ENCODE measurements at places on chromosomes 11 and 22.
A peak's percentile ranks its signal among the peaks of the same experiment; 100 is the strongest.

DNA sequence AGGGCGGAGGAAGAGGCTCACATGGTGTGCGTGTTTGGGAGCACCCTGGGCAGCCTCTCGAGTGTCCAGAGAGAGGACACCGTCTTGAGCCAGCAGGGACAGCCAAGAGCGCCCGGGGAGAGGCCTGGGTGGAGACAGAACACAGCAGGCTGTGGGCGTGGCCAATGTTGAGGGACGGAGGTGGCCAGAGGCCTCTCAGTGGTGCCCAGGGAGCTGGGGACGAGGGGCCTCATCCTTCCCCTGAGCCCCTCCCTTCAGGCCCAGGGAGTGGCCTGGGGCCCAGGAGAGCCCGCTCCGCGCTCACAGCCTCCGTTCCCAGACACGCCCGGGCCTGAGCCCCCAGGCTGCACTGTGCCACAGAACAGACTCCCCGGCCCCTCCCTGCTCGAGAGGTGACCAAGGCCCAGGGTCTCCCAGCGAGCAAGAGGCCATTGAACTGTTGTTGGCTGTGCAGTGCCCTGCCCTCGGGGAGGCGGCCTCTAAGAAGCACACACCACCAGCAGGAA is 48.4 kb downstream of the CDKN1C start:
- DNase-seq, result no peak

- no peak for DNase-seq
Observed at GRCh38 chr22:28477556-28477955, 202.1 kb downstream of the TTC28 start.

- DNase-seq, result no peak
Observed at GRCh38 chr11:73637012-73637411, 9.4 kb upstream of the PLEKHB1 start.

GRCh38 chr11:65078151-65078550 is 5.7 kb downstream of the CDCA5 start:
- peak; percentile 89 for DNase-seq

DNA sequence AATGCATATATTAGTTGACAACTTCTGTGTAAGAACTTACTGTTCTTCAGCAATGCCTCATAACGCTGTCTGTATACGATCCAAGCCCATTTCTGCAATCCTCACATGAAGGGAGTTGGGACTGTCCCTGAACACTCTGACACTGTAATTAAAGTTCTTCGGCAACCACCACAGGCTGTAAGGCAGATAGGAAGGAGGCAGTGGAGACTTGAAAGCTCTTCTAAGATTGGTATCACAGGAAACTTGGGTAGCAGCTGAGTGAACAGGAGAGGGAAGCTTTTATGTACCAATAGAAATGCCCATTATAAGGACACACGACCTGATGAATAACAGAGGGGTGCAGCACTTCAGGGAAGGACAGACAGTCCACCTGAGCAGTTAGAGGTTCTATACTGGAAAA is 12.0 kb upstream of the GAB2 start:
- no peak for DNase-seq

DNA sequence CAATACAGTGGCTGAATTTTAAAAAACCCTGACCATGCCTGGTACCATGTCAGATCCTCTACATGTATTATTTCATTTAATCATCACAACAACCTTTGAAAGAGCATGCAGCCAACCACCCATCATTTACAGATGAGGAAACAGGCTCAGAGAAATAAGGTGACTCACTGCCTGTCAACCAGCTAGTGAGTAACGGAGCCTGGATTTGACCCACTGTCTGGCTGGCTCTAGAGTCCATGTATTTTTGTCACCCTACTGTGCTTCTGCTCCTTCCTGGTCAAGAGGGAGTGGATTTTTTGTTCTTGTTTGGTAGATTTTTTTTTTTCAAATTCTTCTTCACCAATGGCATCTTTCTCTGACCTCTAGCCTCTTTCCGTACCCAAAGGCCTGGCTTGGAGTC is 77.4 kb downstream of the CWC15 start:
- no peak for DNase-seq

- DNase-seq, result no peak
Observed at GRCh38 chr11:119512369-119512768, 89.4 kb upstream of the THY1 start.

DNA sequence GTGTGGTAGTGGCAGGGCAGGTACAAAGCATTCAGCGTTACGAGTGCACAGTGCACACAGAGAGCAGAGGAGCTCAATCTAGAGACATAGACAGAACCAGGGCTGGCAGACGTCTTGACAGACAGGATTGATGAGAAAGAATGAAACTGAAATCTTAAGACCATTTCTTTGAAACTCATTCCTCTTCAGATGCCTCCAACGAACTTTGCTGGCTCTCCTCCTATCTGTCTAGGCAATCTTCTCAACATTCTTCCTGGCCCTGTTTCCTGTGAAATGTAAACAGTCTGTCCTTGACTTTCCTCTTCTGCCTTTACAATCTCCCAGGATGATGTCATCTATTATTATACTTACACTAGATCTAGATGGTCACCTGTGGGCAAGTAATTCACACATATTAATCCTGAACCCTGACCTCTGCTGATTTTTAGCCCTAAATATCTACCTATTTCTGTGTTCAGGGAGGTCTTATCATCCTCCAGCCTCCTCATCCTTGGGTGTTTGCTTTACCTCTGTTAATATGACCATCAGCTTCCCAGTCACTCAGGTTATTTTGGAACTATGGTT is 119.5 kb downstream of the ENTHD1 start:
- DNase-seq, result peak; percentile 69

GRCh38 chr22:26650722-26651421 is 6.5 kb upstream of the MIAT start:
- no peak for DNase-seq

DNA sequence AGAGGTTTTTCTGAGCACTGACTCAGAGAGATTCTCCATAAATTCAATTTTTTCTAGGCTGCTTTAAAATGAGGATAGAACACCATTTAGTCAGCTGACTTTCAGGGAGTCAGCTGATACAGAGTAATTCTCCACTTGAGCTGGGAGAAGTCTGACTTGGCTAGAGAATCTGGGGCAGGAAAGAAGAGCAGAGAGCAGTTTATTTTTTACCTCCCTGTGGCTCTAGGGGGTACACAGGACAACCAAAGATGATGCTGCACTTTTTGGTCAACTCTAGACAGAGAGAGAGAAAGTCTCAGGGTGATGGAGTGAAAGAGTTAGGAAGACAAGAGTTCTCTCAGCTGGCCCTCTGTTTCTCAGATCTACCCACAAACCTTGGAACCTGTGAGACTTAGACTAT is 67.3 kb upstream of the EED start:
- no peak for DNase-seq

DNA sequence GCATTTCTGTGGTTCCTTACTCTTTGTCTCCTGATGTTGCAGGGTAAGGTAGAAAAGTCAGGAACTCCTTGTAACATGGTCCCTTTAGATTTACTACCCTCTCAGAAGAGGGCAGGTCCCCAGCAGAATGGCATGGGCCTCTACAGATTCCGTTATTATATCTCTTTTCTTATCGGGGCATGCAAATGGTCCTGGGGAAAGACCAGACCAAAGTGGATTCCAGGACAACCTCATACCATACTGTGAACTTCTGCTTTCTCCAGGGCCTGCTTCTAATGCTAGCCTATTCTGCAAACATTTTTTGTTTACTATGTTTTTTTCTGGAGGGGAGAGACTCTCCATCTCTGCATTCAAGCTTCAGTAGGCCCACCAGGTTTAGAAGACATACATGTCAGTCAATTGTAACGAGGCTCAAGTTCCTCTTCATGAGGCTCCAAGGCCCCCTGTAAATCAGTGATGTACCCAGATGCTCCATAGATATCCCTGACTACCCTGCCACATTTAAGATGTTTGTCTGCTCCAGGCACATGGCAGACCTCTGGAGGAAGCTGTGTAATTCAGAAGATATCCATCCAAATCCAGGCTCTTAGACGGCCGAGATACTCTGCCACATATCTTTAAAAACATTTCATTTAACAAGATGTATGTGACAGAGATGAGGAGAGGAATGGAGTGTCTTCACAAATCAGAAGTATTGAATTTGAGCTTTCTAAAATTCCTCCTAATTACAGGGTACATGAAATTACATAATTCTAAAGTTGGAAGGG is 8.5 kb upstream of the ME3 start:
- no peak for DNase-seq

GRCh38 chr11:93663021-93663420 is 1.5 kb downstream of the CEP295 start:
- no peak for DNase-seq

GRCh38 chr22:23122992-23123803 is 18.6 kb downstream of the RSPH14 start:
- no peak for DNase-seq

DNA sequence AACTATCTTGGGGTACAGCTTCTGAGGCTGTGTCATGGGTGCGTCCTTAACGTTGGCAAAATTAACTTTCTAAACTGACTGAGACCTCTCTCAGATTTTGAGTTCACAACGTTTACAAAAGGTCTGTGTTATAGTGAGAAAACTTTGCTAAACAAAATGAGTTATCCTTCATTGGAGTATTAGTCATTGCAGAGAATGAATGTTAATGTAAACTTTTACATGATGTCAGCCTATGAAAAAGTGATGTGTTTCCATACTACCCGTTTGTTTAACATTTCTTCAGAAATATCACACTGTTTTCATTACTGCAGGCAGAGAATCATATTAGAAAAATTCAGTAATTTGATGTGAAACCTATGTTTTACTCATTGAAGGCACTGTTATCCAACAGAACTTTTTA is 32.1 kb downstream of the HSD17B12 start:
- DNase-seq, result no peak

- no peak for DNase-seq
Observed at GRCh38 chr11:79675081-79675480, 234.3 kb upstream of the TENM4 start.

DNA sequence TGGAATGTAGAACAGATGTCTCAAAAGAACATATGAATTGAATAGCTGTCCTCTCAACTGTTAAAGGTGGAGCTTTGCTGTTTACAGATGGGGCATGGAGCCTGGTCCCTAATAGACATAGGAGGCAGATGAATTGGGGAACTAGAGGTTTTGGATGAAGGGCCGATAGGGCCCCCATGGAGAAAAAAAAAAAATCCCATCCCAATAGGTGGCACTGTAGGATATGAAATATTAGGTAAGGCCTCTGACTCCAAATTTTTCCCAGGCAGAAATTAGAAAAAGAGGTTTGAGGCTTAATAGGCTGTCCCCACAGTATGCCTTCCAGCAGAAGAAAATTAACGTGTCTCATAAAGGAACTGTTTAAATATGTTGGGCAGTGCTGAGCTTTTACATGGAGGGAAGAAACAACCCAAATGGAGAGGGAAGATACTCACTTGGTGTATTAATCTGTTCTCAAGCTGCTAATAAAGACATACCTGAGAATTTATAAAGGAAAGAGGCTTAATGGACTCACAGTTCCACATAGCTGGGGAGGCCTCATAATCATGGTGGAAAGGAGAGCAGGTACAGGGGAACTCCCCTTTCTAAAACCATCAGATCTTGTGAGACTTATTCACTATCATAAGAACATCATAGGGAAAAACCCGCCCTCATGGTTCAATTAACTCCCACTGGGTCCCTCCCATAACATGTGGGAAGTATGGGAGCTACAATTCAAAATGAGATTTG is 30.1 kb upstream of the TMEM45B start:
- no peak for DNase-seq

DNA sequence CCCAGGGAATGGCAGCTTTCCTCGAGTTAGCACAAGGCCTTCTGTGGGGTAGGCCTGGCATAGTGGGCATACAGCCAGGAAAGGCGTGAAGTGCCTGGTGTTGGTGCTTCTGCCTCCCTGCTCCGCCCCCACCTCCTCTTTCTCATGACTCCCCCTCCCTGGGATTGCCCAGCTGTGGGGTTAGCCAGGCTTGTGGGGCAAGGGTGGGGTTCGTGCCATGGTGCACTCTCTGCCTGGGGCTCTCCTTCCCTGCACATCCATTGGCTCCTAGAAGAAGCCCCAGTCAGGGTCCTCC is 236.8 kb upstream of the NCAM1 start:
- no peak for DNase-seq

GRCh38 chr11:20112291-20113148 is 47.8 kb downstream of the DBX1 start:
- no peak for DNase-seq

DNA sequence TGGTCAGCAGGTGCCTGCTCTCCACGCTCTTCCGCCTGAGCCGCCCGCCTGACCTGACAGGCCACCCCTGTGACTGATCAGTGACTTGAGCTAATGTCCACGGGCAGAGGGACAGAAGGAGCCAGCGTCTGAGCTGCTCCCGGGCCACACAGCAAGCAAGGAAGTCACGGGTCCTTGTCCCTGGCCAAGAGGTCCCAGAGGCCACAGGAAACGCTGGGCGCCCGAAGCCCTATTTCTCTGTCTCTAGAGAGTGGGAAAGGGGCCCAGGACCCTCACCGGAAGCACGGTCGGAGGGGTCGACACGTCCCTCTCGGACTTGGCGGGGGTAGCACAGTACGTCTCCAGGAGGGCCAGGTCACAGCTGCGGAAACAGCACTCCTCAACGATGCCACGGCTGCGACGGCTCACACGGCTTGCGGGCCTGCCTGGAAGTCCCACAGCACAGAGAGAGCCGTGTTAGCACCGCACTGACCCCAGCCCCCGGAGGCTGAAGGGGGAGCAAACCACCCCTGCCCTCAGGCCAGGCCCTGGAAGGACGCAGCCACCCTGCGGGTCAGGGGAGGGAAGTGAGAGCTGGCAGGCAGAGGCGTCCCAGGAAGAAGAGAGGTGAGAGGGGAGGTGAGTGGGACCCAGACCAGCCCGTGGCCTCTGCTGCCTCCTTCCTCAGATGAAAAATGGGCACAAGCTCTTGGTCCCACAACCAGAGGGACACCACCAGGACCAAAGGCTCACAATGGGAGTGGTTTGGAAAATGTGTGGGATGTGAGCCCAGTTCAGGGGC is 5.8 kb downstream of the IGF2 start:
- DNase-seq, result no peak

All from activated effector memory CD4-positive, alpha-beta T cell treated with anti-CD3 and anti-CD28 coated beads, Interleukin-2, amount 50 U/mL, for 16 hours (primary cell).